NCI-H2029 treated with DMSO at 0.1 percent for 48 hours (cell line): ENCODE measurements at places on chromosomes 1 and 21.

DNA sequence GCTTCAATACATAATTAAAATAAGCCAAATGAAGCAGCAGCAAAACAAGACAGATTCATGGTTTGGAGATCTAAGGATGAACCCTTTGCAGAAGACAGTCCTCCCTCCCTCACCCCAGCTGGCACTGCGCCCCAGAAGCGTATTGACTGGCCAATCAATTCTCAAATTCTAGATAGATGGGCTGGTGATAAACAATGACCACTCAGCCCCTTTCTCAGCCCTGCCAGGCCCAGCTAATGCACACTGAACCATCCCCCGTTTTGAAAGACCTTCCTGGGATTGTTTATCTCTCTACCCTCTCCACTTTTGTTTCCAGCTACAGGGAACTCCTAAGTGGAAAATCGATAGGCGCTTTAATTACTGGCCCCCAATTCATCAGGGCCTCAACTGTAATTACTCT is 29.0 kb downstream of the TNR start:
- no peak for DNase-seq

DNA sequence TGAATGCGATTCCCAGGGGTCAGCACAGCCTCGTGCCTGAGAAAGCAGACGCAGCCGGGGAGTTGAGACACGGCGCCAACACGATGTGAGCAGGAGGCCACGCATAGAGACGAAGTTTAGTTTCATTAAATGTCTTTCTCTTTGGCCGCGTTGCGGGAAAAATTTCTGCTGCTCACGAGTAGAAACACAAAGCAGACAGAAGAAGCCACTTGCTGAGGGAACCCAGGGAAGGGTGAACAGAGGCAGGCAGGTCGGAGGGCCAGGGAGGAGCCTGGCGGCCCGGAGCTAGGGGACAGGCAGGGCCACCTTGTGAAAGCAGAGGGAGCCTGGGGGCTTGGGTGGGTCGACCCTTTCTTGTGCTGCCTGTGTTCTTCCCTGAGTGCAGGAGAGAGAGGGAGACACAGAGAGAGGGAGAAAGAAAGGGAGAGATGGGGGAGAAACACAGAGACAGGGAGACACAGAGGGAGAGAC is 33.2 kb downstream of the POFUT2 start:
- no peak for DNase-seq

DNA sequence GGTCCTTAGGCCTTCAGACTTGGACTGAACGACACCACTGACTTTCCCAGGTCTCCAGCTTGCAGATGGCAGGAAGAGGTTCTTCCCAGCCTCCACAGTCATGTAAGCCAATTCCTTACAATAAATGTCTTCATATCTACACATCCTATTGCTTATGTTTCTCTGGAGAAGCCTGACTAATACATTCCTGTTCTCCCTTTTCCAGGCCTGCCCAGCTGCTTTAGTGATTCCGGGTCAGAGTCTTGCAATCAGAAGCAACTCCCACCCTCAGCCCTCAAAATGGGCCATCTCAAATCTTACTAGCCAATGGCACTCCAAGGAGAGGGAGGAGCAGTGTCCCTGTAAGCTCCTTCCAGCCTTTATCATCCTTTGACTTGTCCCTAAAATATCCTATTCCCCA is 16.4 kb upstream of the CPT2 start:
- DNase-seq = no peak

DNA sequence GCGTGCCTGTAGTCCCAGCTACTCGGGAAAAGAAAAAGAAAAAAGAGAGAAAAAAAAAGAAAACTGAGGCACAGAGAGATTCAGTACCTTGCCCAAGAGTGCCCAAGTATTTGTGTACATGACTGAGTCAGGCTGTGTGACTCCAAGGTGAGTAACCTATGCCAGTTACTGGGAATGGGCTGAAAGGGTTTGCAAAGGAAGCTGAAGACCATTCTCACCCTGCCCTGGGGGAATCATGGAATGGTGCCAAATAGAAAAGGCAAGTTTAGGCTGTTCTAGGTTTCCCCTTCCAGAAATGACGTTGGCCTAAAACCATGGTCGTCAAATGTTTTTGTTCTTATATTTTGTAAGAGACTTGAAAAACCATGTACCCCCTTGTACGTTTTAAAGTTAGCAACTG is 37.9 kb upstream of the LRIG2 start:
- DNase-seq = no peak

GRCh38 chr1:164709541-164710278 is 150.7 kb downstream of the PBX1 start:
- no peak for DNase-seq

- no peak for DNase-seq
These were observed 250.8 kb downstream of the KCNJ6 start for GRCh38 chr21:37665230-37666024.

DNA sequence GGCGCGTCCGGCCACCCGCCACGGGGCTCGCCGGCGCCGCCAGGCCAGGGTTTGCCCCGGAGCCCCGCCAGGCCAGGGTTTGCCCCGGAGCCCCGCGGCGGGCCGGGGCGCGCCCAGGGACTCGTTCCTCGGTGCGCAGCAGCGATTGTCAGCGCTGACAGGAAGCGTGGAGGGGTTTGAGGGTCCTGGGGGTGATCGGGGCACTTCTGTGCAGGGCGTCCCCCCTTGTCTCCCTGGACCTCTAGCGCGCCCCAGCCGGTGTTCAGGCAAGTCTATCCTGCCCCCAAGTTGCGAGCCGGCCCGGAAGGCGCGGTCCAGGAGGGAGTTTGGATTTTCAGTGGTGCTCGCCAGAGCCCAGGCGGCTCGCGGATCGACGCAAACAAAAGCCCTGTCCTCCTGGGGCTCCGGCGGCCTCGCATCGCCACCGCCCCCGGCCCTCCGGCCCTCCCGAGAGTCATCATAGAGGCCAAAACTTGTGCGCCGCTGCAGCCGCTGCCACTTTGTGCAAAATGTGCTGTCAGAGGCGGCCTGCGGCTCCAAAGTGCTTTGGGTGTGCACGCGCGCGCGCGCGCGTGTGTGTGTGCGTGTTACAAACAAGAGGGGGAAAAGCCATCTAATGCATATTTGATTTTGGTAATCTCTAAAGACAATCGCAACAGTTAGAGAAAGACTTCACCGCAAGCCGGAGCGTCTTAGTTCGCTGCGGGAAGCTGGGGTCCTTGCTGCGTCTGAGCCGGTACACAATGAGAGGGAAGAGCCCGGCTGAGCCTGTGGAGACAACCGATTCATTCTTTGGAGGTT is 1.0 kb downstream of the ROR1 start:
- peak; percentile 48 for DNase-seq

GRCh38 chr1:105373681-105374080 is 1624.0 kb downstream of the AMY1C start:
- no peak for DNase-seq

GRCh38 chr1:225479996-225480720 is 52.3 kb upstream of the LBR start:
- DNase-seq = no peak
